ENCODE measurements at places on chromosomes 1 and 21. TPM values are rescaled to one million over a fixed set of nuclear protein-coding genes. Genes with fewer than 3 reads are reported as not detected.

The SERTAD4 gene
- not detected for total RNA-seq

The SEC22B gene
- 33.9 TPM for total RNA-seq

The INAVA gene
- 0.30 TPM for total RNA-seq

The CFAP74 gene
- not detected for total RNA-seq

The IGSF21 gene
- not detected for total RNA-seq

The ANGPTL3 gene
- not detected for total RNA-seq

The MATN1 gene
- total RNA-seq, result 5.4 TPM

The FAM43B gene
- not detected for total RNA-seq

The NPR1 gene
- total RNA-seq, result not detected

The RHBDL2 gene
- not detected for total RNA-seq

The FRRS1 gene
- 0.20 TPM for total RNA-seq

The SH2D2A gene
- 66.8 TPM for total RNA-seq

The CDA gene
- 0.35 TPM for total RNA-seq

The TEX50 gene
- total RNA-seq, result not detected

The SIK1 gene
- 5.0 TPM for total RNA-seq

The SRRM1 gene
- total RNA-seq, result 176 TPM

The ZNF593OS gene
- total RNA-seq, result not detected

The RGS4 gene
- total RNA-seq, result not detected

The LAMB3 gene
- 0.56 TPM for total RNA-seq

The FNBP1L gene
- total RNA-seq, result 1.2 TPM

The NCF2 gene
- total RNA-seq, result 2.9 TPM

The GORAB gene
- total RNA-seq, result 15.5 TPM

The XCL2 gene
- total RNA-seq, result 4.7 TPM

The BMP8B gene
- 0.33 TPM for total RNA-seq

All from T-cell (primary cell).